ENCODE measurements at places on chromosomes 5 and 9. TPM values are rescaled to one million over a fixed set of nuclear protein-coding genes. Genes with fewer than 3 reads are reported as not detected.

DNA sequence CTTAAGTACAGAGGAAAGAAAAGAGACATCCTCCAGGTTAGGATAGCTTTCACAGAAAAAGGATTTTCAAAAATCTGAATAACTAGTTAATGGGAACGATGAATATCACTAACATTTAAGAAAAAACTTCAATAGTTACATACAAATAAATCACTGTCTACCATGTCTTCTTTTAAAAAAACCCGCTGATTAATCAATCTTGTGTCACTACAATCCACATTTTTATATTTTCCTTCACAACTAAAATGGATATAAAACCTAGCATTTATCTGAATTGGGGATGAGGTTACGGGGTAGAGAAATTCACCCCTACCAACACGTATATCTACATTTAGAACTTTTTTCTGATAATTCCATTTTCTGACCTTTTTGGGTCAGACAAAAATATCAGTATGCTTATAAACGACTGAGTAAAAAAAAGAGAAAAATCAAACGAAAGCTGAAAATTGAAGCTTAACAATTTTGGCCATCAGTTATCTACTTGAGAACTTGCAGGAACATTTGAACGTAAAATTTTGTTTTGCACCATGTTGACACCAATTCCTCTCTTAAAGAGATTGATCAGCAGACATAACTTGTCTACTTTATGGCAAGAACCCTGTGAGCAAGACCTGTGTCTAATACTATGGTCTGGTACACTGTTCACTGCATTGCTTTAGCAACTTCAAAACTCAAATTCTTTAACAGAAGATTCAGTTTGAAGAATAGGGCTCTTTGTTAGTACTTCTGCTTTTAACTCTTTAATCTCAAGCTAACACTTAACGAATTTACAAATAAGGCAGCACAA lies 4.8 kb downstream of the NR3C1 start:
- no peak for DNase-seq

DNA sequence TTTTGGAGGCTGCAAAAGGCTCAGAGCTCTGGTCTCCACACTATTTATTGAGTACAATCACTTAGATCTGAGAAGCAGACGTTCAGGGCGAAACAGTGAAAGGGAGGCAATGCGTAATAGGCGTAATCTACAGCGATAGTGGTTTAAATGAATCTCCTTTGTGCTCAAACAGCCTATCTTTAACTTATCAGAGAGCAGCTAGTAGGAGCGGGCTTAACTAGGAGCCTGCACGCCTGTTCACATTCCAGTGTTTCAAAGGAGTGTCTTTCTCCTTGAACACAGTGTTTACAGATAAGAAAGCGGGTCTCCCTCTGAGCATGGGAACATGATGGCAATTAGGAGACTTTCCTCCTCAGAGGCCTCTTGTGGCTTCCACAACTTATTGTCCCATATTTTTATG lies 49.4 kb downstream of the AP3B1 start:
- no peak for DNase-seq

DNA sequence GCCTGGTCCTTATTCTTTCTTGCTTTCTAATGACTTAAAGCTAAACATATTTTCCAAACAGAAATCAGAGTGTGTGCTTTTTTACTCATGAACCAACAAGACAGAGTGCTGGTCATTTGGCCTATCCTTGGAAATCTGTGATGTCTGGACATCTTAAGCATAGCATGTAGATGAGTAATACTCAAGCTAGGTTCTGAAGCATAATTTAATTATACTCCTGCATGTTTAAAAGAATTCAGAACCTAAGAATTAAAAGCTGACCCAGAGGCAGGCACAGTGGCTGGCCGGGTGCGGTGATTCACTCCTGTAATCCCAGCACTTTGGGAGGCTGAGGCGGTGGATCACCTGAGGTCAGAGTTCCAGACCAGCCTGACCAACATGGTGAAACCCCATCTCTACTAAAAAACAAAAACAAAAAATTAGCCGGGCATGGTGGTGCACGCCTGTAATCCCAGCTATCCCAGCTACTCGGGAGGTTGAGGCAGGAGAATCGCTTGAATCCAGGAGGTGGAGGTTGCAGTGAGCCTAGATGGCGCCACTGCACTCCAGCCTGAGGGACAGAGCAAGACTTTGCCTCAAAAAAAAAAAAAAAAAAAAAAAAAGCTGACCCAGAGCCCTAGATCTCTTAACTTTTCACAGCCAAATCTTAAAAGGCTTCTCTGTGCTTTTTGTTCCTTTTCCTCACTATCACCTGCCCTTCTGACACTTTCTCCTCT lies 16.2 kb upstream of the TJP2 start:
- DNase-seq = no peak

IL7R gene
- total RNA-seq = 30.4 TPM

DNA sequence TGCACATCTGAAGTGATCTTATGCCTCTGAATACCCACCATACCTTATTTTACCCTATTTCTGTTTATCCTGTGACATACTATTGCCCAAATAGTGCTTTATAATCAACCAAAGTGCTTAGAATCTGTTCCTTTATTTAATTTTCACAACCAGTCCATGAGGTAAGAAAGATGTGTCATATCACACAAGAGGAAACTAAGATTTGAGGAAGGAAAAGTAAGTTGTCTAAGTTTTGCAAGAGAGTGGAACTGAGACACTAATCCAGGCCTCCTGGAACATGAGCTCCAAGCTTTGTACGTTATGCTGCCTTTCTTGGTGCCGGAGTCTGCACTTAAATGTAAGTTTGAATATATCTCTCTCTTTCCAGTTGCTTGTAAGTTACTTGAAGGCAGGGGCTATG lies 17.2 kb downstream of the KDM3B start:
- DNase-seq = no peak

DNA sequence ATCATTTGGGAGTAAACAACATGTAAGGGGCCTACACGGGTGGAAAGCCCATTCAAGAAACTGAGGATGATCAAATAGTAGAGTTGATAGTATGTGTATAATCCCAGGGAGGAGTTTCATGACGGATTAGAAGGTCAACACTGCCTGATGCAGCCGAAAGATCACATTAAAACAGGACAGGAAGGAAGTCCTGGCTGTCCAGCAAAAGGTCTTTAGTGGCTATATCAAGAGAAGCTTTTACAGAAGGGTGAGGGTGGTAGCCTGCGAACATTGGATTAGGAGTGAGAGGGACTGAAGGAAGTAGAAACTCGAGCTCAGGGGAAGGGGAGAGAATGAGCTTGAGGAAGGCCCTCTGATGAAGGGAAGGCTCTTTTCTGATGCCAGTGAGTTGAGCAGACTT lies 36.0 kb downstream of the DOCK8 start:
- no peak for DNase-seq

GRCh38 chr9:3746296-3747275 lies 220.8 kb upstream of the RFX3 start:
- no peak for DNase-seq

GRCh38 chr5:120052916-120053828 lies 410.9 kb upstream of the PRR16 start:
- no peak for DNase-seq

DNA sequence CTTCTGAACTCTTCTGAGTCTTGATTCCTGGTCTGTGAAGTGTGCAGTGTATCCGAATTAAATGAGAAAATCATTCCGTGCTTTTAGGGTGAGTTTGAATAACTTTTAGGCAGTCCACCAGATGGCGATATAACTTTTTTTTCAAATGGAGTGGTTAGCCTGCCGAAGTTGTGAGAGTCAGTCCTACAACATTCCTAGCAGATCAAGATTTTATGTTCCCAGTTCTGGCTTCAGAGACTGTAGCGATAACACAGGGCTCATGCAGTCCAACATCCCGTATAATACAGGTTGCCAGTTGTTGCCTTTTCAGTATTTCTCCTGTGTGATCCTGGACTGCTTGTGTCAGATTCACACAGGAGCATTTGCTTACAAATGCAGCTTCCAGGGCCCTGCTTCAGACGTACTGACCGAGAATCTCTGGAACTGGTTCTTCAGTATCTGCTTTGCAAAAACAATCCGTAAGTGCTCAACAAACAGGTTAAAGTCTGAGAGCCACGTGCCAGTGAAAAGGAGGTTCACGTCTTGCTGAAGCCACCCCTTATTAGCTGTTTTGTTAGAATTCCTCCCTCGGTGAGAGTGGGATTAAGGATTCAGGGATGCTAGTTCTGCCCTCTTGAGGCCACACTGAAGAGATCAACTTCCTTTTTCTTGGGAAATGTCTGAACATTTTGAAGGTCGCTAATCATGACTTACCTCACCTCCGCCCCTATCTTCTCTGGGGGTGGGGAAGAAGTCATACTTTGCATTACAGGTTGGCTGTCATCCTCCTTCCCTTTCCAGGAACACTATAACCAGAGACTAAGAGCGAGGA lies 22.8 kb downstream of the SMIM3 start:
- no peak for DNase-seq

GRCh38 chr5:65481171-65481581 lies 544 bp downstream of the ADAMTS6 start:
- DNase-seq = no peak

DNA sequence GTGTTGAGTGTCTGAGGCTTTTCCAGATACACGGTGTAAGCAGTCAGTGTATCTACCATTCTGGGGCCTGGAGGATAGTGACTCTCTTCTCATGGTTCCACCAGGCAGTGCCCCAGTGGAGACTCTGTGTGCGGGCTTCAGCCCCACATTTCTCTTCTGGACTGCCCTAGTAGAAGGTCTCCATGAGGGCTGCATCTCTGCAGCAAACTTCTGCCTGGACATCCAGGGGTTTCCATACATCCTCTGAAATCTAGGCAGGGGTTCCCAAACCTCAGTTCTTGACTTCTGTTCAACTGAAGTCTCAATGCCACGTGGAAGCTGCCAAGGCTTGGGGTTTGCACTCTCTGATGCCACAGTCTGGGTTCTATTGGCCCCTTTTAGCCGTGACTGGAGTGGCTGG lies 256.6 kb upstream of the ITGA1 start:
- no peak for DNase-seq

- DNase-seq = no peak
Observed at GRCh38 chr9:104984121-104984520, 56.2 kb upstream of the ABCA1 start.

C8G gene
- 7.3 TPM for total RNA-seq

- DNase-seq = no peak
Observed at GRCh38 chr9:132062806-132063205, 16.9 kb downstream of the MED27 start.

DNA sequence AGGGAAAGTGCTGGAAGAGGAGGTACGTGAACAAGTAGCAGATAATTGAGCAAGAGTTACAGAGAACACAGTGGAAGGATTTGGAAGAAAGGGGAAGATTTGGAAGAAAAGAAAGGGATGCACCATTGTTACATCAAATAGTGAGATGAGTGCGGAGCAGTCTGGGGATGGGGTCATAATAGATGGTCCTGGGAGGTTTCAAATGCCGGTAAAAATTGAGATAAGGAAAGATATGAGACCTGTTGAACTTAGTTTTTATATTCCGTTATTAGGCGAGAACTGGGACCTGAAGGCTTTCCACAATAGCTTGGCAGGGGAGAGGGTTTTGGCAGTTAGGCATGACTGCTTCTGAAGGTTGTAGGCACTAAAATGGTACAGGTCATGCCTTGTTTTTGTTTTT lies 20.9 kb downstream of the ATP6V0E1 start:
- no peak for DNase-seq

DNA sequence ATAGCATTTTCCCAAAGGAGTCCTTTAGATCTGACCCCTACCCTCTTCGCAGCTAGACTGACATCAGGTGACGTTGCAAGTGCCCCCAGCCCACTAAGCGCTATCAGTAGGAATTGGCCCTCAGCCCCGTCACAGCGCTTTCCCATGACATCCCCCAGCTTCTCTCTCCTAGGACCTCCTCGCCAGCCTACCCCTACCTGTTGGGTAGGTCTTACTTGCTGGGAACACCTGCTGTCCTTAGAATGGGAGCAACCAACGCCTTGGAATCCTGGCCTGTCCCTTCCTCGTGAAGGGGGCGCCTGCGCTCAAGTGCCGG lies 584 bp upstream of the PIP5K1B start:
- DNase-seq = no peak

GRCh38 chr5:56358703-56359681 lies 125.9 kb upstream of the ANKRD55 start:
- no peak for DNase-seq

PCDHB14 gene
- total RNA-seq = not detected

NXNL2 gene
- total RNA-seq = not detected

GRCh38 chr5:139223481-139223880 lies 25.3 kb upstream of the SIL1 start:
- no peak for DNase-seq

DNA sequence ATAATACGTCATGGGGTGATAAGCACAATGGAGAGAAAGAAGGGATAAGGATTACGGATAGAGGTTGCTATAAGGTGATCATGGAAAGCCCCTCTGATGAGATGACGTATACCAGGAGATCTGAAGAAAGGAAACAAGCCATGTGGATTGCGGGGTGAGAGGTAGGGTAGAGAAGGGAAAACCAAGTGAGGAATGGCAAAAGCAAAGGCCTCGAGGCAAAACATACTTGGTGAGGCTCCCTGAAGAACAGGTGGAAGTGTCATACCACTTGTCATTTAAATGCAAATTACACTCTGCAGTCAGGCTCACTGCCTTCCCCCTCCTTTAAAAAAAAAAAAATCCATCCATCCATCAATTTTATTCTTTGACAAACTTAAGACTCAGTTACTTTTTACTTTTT lies 420.8 kb downstream of the RAB3C start:
- no peak for DNase-seq

- DNase-seq = no peak
Observed at GRCh38 chr5:113505181-113505580, 8.3 kb upstream of the YTHDC2 start.

- DNase-seq = no peak
Observed at GRCh38 chr9:90333226-90333625, 309.4 kb downstream of the DIRAS2 start.

SLC1A1 gene
- not detected for total RNA-seq

GRCh38 chr5:109325456-109325855 lies 84.3 kb downstream of the PJA2 start:
- no peak for DNase-seq

- DNase-seq = no peak
Observed at GRCh38 chr5:62486672-62487071, 74.1 kb downstream of the IPO11 start.

DNA sequence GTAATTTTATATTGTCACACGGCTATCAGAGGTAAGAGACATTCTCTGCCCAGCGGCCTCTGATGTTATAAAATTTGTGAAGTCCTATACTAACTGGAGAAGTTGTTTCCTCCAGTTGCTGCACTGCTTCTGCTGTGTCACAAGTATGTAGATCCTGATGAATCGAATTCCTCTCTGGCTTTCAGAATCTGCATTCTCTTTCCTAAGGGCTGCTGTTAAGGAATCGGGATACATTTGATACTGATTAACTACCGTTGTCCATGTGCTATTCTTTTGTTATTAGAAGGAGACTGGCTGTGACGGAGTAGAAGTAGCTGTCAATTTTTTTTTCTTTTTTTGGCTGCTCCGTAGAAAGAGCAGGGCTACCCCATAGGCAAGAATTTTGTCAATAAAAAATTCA lies 81.7 kb upstream of the LRRC70 start:
- DNase-seq = no peak

- DNase-seq = peak; percentile 84
Observed at GRCh38 chr5:177500685-177501522, 3.5 kb upstream of the PDLIM7 start.

GRCh38 chr5:16934123-16934522 lies 2.0 kb downstream of the MYO10 start:
- DNase-seq = no peak

- DNase-seq = no peak
Observed at GRCh38 chr5:15183520-15183919, 311.9 kb upstream of the ANKH start.

All from natural killer cell (primary cell).